ENCODE measurements at places on chromosomes 1 and 21. TPM values are rescaled to one million over a fixed set of nuclear protein-coding genes. Genes with fewer than 3 reads are reported as not detected.

Gene HSD11B1
- not detected for total RNA-seq

Gene KCNK2
- 61.5 TPM for total RNA-seq

Gene ZMPSTE24
- 75.9 TPM for total RNA-seq

Gene C1orf122
- total RNA-seq = 98.0 TPM

- DNase-seq = no peak
Measured at GRCh38 chr21:42337276-42337675, 13.5 kb downstream of the TFF2 start.

GRCh38 chr1:170168265-170168664 is 22.5 kb downstream of the NTMT2 start:
- peak; percentile 29 for DNase-seq

GRCh38 chr1:32341186-32341757 is 5.2 kb upstream of the MARCKSL1 start:
- DNase-seq = no peak

DNA sequence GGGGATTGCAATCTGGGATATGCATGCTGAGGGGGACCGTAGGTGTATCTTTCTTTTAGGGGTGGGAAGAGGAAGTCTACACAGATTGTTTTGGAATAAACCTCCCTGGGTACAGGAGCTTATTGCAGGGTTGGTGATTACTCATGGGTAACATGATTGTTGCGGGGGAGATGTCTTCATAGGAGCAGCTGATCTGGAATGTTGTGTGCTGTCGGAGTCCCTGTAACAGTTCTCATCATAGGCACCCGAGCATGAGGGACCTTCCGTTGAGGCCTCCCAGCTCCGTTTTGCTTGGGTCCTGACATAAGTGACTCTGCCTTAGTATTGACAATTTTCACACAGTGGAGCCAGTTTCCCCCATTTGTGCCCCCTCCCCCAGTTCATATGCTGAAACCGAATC is 4.2 kb upstream of the PRXL2B start:
- DNase-seq = no peak

GRCh38 chr1:221998781-221999180 is 256.9 kb upstream of the DUSP10 start:
- no peak for DNase-seq

- no peak for DNase-seq
Measured at GRCh38 chr1:938711-939489, 15.2 kb downstream of the SAMD11 start.

DNA sequence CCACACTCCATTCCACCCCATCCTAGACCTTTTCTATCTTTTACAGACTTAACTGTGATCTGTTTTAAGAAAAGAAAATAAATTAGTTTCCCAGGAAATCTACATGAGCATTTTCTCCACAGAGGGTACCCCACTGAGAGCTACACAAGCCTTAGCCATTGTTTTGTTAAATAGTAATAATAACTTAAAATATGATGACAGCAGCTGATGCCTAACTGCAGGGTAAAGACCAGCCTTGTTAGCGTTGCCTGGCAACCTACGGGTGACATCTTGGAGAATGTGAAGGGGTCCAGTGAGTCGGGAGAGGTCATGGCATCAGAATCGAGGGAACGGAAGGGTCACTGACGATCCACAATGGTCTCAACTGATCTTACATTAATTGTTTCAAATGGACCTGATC is 233.2 kb upstream of the PBX1 start:
- no peak for DNase-seq

GRCh38 chr1:41794031-41794430 is 124.7 kb downstream of the HIVEP3 start:
- no peak for DNase-seq

GRCh38 chr1:32992489-32993323 is 28.1 kb upstream of the RNF19B start:
- DNase-seq = peak; percentile 94

DNA sequence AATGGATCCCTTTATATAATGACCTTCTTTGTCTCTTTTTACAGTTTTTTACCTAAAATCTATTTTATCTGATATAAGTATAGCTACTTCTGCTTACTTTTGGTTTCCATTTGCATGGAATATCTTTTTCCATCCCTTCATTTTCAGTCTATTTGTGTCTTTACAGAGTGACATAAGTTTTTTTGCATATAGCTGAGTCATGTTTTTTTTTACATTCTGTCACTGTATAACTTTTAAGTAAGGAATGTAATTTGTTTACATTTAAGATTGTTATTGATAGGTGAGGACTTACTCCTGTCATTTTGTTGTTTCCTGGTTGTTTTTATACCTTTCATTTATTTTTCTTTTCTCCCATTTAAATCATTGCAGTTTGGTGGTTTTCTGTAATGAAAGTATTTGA is 402.7 kb upstream of the ADGRL2 start:
- no peak for DNase-seq

- no peak for DNase-seq
Measured at GRCh38 chr21:45415188-45415942, 10.4 kb downstream of the COL18A1 start.

DNA sequence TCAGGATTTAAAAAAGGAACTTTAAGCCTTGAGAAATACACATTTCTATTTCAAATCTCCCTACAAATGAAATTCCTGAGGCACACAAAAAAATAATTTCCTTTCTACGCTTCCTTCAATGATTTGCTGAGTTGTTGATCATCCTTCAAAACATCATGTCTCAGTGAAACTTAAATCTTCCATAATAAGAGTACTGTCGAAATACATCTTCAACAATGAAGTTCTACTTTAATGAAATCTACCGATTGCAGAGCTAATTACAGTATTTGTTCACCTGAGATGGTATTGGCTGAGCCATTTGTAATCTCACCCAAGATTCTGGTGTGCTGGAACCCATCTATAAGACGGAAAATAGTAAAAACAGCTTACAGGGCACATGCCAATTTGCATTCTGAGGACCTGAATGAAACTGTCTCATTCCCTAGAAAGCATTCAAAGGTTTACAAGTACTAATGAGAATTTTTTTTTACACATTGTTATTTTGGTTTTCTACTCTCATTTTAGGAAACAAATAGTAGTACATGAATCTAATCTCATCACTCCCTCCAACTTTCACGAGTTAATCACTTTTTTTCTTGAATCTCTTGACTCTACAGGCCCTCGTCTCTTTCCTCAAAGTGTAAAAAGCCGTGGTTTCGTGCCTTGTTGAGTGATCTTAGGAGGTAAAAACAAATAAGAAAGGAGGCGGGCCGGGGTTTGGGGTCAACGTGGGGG is 1.1 kb downstream of the CHML start:
- DNase-seq = no peak

GRCh38 chr1:163824490-163824889 is 502.7 kb downstream of the NUF2 start:
- DNase-seq = no peak

DNA sequence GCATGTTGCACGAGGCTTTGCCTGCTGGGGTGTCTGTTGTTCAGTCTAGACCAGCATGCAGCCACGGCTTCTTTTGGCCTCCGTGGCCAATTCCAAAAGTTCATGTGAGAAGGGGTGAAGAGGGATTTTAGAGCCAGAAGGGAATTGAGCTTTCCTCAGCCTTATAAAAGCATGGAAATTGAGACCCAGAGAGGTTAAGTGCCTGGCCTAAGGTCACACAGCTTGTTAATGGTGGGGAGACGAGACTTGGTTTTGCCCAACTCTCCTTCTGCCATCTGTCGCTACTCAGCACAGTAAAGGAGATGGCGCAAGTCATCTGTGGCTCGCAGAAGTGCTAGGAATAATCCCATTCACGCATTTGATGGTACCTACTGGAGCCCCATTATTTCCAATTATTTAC is 25.7 kb downstream of the ZBTB18 start:
- no peak for DNase-seq

GRCh38 chr1:32291708-32292538 is at the start of gene HDAC1:
HDAC1 (plus strand) TSS chr1:32292083; CDS start chr1:32292170, 87 bp downstream.
- peak; percentile 91 for DNase-seq

GRCh38 chr1:226474443-226475141 is 66.7 kb upstream of the PARP1 start:
- DNase-seq = no peak

All from HFFc6 (cell line).